D721Med (cell line): ENCODE measurements at places on chromosomes 2 and 18.

GRCh38 chr2:223979730-223980396 is 22.6 kb downstream of the MRPL44 start:
- DNase-seq, result no peak

GRCh38 chr18:75962036-75962572 is 532.9 kb downstream of the ZNF516 start:
- DNase-seq, result no peak

- no peak for DNase-seq
These were observed 4.8 kb downstream of the GDF7 start for GRCh38 chr2:20671736-20672080.

DNA sequence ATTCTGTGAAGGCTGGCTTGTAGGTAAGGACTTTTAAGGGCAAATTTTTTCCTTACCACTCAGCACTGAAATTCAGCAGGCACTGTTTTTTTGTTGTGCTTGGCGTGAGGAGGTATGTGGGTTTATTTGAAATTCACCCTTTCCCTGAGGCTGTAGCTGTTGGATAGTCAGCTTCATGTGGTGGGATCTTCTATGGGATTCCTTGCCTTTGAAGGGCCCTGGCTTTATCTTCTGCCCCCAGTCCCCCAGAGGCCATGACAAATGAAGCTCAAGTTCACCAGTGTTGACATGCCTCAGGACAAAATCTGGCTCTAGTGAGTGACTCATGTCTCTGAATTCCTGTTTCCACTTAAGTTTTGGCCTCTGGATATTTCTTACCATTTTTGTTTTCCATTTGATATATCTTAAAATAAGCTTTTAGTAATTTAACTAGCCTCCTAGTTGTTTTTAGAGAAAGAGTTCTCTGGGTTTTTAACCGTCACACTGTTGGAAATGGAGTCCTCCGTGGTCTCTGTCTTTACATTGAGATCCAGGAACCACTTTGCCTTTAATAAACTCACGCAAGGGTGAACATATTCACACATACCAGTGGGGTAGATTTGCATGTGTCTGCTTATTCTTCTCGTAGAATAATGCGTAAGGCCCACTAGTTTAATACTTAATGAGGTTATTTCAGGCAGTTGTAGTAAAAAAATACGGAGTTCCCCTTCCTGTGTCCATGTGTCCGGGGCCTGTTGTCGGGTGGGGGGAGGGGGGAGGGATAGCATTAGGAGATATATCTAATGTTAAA is 211.1 kb upstream of the FAM98A start:
- DNase-seq, result no peak

- no peak for DNase-seq
These were observed 56.8 kb upstream of the TTN start for GRCh38 chr2:178863856-178864620.

GRCh38 chr2:187215532-187216240 is 232.4 kb downstream of the CALCRL start:
- DNase-seq, result no peak

DNA sequence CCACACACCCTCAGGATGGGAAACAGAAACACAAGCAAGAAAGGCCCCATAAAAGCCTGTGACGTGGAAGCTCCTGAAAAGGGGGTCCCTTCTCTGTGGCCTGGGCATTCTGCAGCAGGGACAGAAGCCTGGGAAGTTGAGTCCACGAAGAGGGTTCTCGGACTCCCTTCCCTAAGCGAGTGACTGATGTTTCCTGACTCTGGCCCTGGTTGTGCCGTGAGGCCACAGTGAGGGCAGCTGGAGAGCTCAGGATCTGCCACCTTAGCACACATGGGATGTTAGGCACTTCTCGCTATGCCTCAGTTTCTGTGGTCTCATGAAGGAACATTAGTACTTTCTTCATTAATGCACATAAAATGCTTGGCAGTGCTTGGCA is 87.2 kb upstream of the ZFP36L2 start:
- no peak for DNase-seq

GRCh38 chr2:40332191-40332826 is 119.6 kb downstream of the SLC8A1 start:
- no peak for DNase-seq

- DNase-seq, result no peak
These were observed 460.0 kb downstream of the IRS1 start for GRCh38 chr2:226339616-226340015.

DNA sequence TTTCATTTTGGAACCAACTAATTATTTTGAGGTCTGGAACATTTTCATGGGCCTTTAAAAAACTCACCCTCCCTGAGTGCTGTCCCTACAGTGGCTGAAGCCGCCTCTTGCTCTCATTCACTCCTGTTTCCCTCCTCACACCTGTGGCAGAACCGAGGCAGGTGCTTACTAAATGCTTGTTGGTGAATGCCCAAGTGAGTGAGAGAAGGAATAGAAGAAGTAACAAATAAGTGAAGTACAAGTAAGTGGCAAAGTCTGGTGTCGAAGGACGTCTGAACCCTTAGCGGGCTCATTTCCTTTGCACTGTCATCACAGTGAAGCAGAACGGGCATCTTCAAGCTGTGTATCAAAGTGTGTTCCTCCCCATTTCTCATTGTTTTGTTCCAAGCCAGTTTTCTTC is 135.2 kb downstream of the RHBDD1 start:
- no peak for DNase-seq

DNA sequence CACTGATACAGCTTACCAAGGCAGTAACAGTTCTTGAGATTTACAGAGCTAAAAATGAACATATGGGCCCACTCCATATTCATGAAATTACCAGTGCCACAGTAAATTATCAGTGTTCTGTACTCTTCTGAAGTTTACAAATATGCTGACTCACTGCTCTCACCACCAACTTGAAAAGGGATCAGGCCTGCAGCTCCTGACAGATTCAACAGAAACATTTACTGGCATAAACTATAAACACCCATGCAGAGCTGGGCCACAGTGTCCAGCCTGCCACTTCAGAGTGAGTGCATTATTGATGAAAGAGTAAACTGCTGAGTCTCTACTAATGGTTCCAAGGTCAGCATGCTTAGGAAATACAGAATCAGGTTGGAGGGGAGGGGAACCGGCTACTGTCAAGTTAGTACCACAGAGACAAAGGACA is 83.1 kb downstream of the FARSB start:
- no peak for DNase-seq

DNA sequence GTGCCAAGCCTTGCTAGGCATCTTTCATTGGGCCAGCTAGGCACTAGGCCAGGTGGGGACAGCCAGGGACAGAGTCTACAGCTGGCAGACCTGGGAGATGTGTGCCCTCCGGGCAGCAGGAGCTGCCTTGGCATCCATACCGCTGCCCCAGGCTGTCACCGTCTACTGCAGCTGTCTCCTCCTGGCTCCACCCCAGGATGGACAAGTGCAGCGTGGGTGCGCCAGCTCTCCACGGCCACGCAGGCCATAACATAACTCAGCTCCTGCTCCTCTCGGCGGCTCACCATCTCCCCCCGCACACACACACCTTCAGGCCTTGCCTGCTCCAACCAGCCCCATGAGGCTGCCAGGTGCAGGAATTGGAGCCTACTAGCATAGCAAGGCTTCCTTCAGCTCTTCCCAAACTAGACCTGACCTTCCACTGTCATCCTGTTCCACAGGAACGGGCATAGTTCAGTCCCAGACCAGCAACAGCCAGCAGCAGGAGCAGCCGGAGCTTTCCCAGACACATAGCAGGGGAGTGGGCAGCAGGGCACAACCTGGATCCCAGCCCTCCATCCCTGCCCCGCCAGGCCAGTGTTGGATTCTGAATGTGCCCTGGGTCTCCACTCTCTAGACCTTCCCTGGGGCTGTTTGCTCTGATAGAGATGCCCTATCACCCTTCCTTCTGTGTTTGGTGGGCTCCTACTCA is 2.5 kb upstream of the ADRA2B start:
- DNase-seq, result no peak

- DNase-seq, result no peak
These were observed 6.1 kb downstream of the ZFP36L2 start for GRCh38 chr2:43220229-43220751.

GRCh38 chr2:27093430-27094352 is 7.1 kb downstream of the KHK start:
- DNase-seq, result peak; percentile 66

DNA sequence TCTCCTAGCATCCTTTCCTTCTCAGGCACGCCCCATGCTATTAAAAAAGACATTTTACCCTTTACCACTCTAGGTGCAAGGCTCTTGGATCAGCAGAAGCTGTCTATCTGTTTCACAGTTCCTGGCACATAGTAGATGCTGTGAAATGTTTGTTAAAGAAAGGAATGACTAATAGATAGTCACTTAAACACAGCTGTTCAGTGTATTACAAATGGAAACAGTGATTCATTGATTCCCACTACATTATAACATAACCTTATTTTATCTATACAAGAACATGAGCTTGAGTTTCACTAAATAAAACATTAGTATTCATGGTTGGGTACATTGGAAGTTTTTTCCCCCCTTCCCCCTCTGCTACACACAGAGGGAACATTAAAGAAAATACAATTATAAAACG is 142.1 kb downstream of the ASXL3 start:
- no peak for DNase-seq

GRCh38 chr2:173829727-173830126 is 135.4 kb downstream of the SP3 start:
- no peak for DNase-seq

GRCh38 chr18:72940986-72941385 is 73.2 kb upstream of the NETO1 start:
- no peak for DNase-seq

GRCh38 chr2:72924353-72925240 is 7.3 kb downstream of the EMX1 start:
- peak; percentile 30 for DNase-seq

DNA sequence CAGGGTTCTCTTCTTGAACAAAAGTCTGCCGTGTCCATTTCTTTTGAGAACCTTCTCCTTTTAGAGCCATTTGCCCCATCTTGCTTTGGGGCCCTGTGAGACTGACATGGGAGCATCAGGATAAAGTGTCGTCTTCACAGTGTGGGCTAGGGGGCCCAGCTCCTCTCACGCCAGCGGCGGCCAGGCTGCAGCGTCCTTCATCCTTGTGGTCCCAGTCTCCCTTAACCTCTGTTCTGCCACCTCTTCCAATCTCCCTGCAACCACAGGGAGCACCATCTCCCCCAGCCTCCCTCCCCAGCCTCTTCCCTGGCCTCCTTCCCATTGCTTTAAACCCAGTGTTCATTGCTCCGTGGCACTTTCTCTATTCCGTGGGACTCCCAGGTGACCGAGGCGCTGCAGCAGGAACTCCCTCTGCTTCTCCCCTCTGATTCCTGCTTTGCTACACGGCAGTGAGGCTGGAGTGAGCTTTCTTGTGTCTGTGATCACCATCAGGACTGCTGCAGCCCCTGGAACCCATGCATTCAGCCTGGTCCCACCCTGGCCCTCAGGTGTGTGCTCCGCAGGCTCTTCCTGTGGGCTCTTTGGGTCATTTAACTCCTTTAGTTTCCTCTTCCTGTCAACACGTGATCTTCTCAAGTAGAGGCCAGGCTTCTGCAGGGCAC is 234.1 kb downstream of the MYT1L start:
- no peak for DNase-seq

DNA sequence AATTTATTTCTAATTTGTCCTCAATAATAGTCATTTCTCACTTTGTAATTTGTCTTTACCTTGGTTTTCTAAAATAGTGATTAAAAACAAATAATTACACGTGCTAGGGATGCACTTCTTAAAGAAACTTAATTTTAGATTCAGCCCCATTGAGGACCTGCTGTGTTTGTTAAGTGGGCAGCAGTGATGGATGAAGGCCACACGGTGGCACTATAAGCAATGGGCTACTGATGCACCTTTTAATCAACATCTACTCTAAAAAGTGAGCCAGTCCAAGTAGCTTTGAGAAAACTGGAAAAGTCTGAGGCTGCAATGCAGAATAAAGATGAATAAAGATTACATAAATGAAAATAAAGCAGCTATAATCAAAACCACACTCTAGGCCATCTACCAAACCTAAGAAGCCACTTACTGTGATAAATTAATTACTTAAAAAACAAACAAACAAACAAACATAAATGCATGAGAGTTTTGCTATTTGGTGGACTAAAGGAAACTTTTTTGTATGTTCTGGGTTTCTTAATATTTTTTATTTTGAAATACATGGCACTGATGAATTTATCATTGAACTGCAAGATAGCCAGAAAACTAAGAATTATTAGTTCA is 89.3 kb downstream of the PDE11A start:
- peak; percentile 25 for DNase-seq
